ENCODE measurements at places on chromosomes 16 and 17.

DNA sequence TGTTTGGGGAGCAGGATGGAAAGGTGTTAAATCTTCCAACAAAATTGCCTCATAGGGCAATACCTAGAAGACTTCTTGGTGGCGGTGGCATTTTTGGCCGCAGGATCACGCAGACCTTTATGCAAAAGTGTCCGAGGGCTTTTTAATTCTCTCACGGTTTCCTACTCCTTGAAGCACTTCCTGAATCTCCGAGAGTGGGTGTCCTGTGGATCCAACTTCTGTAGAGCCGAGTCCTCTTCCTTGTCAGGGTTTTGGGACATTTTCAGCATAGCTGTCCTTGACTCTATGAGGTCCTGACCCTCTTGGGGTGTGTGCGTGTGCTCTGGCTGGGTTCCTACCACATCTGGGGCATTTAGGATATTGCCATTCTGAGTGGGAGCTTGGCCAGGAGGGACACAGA is 31.7 kb downstream of the IL21R start:
- no peak for DNase-seq

GRCh38 chr16:53817117-53817755 is 113.3 kb downstream of the FTO start:
- no peak for DNase-seq

GRCh38 chr17:32492648-32493289 is 6.0 kb downstream of the CDK5R1 start:
- DNase-seq, result no peak

DNA sequence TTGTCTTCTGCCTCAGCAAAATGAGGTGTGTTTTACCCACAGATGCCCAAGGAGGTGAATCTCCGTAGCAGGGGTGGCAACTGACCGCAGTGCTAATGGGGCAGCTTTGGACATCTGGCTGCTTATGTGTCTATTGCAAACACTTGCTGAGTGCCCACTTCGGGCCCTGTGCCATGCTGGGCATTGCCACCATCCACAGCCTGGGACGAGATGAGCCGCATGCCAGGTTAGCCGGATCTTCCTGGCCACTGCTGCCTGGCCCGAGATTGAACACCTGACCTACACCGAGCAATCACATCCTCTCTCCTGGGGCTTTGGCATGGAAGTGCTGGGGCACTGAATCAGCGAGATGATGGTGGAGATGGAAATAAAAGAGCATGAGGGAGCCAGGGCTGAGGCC is 238.7 kb downstream of the GSG1L start:
- no peak for DNase-seq

DNA sequence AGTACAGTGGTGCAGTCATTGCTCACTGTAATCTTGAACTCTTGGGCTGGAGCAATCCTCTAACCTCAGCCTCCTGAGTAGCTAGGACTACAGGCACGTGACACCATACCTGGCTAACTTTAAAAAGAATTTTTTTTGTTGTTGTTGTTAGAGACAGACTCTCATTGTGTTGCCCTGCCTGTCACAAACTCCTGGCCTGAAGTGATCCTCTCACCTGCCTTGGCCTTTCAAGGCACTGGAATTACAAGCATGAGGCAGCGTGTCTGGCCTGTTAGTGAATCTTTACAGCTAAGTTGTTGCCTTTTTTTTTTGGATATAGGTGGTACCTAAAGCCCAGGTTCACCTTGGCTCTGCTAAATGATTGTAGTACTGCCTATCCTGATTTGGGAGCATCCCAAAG is 290.6 kb downstream of the BCAS3 start:
- no peak for DNase-seq

DNA sequence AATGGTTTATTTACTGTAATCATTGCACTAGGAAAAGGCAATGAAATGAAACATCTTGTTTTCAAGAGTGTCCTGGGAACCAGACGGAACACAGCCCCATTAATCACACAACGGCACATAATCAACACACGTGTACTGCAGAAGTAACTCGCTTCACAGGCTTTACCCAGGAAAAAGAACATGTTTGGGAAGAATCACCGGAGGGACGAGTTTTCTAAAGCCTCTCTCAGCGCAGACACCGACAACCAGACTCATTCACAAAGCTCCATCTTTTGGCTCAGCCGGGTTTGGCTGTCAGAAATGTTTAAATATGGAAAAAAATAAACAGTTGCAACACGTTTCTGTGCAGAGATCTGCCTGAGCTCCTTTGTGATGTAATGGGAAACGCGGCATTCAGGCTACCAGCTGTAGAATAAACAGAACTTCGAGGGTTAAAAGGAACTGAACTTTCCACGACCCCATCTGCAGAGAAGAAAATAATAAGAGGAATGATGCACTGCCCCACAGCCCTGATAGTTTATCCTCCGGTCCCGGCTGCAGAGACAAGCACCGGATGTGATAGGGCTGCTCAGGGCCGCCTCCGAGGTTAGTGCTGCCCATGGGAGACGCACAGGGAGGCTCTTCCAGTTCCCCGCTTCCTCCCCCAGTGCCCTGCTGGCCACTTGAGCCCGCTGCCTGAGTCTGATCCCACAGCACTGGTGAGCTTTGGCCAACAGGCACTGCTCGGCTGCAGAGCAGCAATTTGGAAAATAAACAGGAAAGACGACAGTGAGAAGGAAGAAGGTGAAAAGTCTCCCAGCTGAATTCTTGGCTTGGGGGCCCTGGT is 119.8 kb downstream of the HIC1 start:
- no peak for DNase-seq

- DNase-seq, result peak; percentile 47
Observed at GRCh38 chr17:28547623-28548416, 4.6 kb downstream of the UNC119 start.

- DNase-seq, result no peak
Observed at GRCh38 chr16:57938484-57938883, 32.4 kb downstream of the CNGB1 start.

- no peak for DNase-seq
Observed at GRCh38 chr16:27447301-27447700, 45.3 kb downstream of the IL21R start.

- no peak for DNase-seq
Observed at GRCh38 chr17:9221147-9221921, 200.0 kb downstream of the NTN1 start.

GRCh38 chr17:19546289-19547065 is 12.8 kb downstream of the SLC47A1 start:
- no peak for DNase-seq

GRCh38 chr16:78629173-78629572 is 529.7 kb downstream of the WWOX start:
- no peak for DNase-seq

DNA sequence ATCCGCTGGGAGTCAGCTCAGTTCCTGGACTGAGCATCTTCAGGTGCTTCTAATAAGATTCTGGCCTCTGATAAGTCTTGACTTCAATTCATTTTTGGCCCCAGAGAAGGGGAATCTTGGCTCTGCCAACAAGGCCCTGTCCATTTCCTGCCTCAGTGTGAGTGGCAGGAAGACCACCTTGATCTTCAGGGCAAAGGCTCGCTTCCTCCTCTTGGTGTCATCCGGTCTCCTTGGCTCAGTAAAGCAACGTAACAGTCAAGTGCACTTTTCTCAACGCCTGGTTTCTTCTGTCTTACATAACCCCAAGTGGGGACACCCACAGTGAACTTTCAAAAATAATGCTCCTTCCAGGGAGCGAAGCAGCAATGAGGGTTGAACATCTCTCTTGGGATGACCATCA is 169.8 kb downstream of the PRKCB start:
- DNase-seq, result no peak

DNA sequence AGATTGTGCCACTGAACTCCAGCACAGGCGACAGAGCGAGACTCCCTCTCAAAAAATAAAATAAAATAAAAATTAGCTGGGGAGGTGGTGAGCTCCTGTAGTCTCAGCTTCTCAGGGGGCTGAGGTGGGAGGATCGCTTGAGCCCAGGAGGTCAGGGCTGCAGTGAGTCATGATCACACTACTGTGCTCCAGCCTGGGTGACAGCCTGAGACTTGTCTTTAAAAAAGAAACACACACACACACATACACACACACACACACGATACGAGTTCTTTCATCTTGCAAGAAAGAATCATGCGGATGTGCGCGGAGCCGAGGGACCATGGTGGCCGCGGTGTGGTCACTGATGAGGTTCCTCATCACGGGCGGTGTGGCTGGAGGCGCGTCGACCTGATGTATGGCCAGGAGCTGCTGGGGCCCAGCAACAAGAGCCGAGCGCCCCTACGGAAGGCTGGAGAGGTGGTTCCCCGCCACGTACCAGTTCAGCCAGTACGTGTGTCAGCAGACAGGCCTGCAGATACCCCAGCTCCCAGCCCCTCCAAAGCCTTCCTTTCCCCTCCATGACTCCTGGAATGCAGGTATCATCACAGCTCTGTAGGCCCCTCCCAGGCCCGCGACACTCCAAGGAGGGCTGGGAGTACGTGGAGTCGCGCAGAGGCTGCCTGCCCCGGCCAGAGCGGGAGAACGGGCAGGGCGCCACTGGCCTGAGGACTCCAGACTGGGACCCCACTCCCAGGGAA is 20.7 kb downstream of the NXN start:
- DNase-seq, result no peak

- no peak for DNase-seq
Observed at GRCh38 chr16:49967012-49967559, 57.9 kb upstream of the CNEP1R1 start.

GRCh38 chr16:12557786-12558185 is 245.9 kb downstream of the CPPED1 start:
- no peak for DNase-seq

DNA sequence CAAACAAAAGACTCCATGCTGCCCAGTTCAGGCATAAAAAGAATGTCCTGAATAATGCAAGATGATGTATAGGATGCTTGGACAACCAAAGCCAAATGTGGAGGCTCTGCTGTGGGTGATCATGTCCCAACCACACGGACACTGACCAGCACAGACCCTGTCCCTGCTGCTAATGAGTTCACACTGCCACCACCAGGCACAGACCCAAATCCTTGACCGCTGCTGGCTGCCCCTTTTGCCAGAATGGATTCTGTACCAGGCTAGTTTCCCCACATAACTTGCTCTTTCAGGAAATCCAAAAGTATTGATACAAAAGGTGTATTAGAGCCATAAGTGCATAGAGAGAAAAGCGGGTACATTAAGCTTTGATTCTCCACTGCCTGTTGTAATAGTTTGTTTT is 60.9 kb downstream of the XYLT1 start:
- no peak for DNase-seq

GRCh38 chr16:66334853-66335574 is 31.5 kb upstream of the CDH5 start:
- peak; percentile 58 for DNase-seq

DNA sequence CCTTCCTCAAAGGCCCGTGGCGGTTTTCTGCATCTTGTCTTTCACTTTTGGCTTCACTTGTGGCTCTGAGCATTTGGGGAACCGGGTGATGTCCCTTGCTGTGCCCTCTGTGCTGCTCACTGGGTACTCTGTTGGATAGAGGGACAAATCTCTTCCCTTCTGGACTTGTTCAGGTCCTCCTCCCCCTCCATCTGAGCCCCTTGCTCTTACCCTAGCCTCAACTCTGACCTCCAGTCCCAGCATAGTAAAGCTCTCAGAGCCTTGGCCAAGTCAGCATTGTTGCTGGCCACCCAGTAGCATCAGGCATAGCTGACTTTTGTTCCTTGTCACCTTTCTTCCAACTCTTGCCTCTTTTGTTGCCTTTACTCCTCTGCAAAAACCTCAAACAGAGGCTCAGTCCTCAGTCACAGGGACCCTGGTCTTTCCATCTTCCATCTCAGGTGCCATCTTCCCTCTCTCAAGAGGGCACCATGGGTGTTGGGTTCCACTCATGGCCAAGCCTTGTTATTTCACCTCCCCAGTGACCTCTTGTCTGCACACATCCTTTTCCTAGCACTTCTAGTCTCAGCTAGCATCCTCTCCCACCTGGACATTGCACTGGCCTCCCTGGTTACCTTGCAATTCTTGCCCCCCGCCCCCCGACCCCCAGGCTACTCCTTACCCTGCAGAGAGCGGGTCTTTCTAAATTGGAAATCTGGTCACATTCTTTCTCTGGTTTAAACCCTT is 393 bp upstream of the PSMB10 start:
- DNase-seq, result no peak

- DNase-seq, result no peak
Observed at GRCh38 chr17:72510351-72511016, 389.7 kb downstream of the SOX9 start.

DNA sequence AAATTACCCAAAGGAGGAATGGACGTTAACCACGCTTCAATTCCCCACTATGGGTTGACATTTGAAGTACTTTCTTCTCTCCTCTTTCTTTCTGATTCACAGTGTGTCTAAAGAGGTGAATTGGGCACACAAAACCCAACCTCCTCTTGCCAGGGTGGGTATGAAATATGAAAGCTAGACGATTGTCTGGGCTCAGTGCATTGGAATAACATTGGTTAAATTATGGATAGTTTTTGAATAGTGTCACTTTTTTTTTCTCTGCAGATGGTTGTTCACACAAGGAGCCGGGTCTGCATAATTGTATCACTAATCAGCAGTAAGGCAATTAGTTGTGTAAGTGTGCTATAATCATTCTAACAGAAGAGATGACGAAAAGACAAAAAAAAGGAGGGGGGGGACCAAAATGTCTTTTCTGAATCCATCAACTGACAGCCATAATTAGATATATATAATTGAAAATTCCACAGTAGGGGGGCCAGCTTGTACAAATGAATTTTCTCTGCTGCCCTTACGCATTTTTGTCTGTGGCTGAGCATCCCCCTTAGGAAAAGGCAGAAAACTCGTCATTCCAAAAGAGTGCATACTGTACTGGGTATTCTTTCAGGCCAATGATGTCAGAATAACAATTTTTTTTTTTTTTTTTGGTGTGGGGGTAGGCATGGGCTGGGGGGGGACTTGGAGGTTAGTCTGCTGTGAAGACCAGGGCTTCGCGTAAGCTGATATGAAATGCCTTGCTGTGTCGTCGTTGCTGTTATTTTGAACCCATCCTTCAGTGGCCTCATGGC is 307.5 kb upstream of the SALL1 start:
- no peak for DNase-seq

DNA sequence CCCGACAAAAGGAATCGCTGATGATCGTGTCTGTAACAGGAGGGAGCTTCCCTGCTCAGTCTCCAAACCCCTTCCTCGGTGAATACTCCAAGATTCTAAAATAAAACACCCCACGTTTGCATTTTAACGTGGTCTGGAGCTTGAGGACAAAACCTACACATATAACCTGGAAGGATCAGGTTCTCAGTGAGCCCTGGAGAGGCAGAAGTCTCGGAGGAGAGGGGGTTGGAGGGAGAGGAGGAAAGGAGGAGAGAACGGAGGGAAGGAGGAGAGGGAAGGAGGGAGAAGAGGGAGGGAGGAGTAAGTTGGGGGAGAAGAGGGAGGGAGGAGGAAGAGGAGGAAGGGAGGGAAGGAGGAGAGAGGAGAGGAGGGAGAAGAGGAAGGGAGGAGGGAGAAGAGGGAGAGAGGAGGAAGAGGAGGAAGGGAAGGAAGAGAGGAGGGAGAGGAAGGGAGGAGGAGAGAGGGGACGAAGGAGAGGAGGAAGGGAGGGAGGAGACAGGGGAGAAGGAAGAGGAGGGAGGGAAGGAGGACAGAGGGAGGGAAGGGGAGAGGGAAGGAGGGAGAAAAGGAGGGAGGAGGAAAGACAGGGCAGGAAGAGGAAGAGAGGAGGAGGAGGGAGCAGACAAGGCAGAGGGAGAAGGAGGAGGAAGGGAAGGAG is 27.4 kb upstream of the GINS2 start:
- no peak for DNase-seq

All from NCI-H524 treated with DMSO at 0.1 percent for 48 hours (cell line).